ENCODE measurements at places on chromosomes 2 and 18. TPM values are rescaled to one million over a fixed set of nuclear protein-coding genes. Genes with fewer than 3 reads are reported as not detected.

GPAT2 gene
- total RNA-seq, result 8.4 TPM

RBM44 gene
- total RNA-seq, result 0.94 TPM

VSNL1 gene
- total RNA-seq, result not detected

SERPINB13 gene
- not detected for total RNA-seq

COLEC11 gene
- total RNA-seq, result 0.18 TPM

NCKAP5 gene
- not detected for total RNA-seq

DNAJC5G gene
- total RNA-seq, result not detected

Data from activated CD4-positive, alpha-beta T cell treated with anti-CD3 and anti-CD28 coated beads for 36 hours (primary cell).